ENCODE measurements at places on chromosomes 4 and X.

GRCh38 chr4:38344929-38345328, 319.1 kb upstream of the KLF3 start:
- DNase-seq, result no peak

- DNase-seq, result no peak
Observed at GRCh38 chr4:105851196-105851595, 44.1 kb upstream of the NPNT start.

- DNase-seq, result no peak
Observed at GRCh38 chr4:27692868-27693634, 832.4 kb downstream of the STIM2 start.

DNA sequence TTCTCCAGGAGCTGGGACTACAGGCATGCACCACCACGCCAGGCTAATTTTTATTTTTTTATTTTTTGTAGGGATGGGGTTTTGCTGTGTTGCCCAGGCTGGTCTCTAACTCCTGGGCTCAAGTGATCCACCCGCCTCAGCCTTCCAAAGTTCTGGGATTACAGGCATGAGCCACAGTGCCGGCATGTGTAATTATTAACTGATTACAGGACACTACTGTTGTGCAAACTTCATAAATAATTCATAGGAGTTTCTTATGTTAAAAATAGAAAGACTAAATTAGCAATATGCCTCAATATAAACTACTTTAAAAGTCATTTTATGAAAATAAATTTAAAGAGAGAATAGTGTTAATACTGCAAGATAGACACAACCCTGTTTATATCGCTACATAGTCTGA, 221.9 kb downstream of the SNCA start:
- no peak for DNase-seq

DNA sequence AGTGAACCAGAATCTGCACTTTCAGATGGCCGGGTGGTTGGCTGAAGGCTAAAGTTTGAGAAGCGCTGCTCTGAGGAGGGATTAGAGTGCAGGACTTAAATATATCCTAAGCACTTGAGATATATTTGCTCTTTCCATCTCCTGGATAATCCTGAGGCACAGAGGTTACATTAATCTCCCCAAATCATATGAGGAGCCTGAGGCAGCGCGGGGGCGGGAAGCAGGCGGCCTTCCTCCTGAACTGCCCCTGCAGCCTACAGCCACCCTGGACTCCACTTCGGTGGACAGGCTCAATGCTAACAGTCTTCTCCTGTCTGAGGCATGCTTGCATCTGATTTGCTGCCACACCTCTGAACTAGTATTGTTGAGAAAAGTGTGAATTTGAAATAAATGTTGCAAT, 72.5 kb downstream of the AFAP1 start:
- DNase-seq, result no peak

- no peak for DNase-seq
Observed at GRCh38 chr4:182705389-182705788, 211.8 kb downstream of the DCTD start.

- DNase-seq, result no peak
Observed at GRCh38 chr4:153019906-153020305, 83.8 kb downstream of the FHDC1 start.

- no peak for DNase-seq
Observed at GRCh38 chr4:135201081-135201480, 999.5 kb upstream of the PABPC4L start.

- no peak for DNase-seq
Observed at GRCh38 chrX:39875834-39876628, 221.7 kb downstream of the BCOR start.

GRCh38 chr4:155659176-155659575, 7.5 kb upstream of the GUCY1A1 start:
- no peak for DNase-seq

DNA sequence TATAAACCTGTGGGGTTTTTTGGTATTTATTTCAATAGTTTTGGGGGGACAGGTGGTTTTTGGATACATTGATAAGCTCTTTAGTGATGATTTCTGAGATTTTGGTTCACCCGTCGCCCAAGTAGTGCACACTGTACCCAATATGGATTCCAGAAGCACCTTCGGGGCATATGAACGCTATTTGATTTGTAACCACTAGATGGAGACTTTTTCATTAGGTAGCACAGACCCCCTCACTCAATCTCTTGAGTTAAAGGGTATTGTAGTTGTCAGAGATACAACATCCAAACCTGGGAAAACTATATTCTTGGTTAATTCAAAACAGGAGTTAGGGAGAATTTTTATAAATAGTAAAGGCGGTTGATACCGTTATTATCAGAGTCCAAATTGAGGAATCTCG, 79.8 kb downstream of the SPANXN3 start:
- peak; percentile 9 for DNase-seq

DNA sequence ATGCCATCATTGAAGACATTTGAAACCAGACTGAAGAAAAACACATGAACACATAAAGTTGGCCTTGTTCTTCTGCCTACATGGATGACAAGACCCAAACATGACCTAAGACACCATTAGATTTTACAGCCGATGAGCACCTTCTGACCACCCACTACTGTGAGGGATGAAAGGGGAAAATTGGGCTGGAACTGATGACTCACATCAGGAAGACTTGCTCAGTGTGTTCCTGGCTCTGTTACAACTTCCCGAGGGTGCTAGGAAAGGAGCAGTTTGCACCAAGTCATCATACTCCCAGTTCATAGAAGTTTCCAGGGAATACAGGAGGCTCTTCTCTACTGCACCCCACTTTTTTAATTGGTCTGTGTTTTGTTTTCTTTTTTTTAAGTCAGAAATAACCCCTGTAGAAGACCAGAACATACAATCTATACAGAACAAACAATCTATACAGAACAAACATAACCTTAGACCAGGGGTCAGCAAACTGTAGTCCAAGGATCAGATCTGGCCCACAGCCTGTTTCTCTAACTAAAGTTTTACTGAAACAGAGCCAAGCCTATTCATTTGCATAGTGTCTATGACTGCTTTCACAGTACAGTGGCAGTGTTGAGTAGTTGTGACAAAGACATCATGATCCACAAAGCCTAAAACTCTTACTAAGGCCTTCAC, 25.3 kb downstream of the BTC start:
- no peak for DNase-seq

- no peak for DNase-seq
Observed at GRCh38 chr4:108361446-108361820, 192.7 kb upstream of the LEF1 start.

DNA sequence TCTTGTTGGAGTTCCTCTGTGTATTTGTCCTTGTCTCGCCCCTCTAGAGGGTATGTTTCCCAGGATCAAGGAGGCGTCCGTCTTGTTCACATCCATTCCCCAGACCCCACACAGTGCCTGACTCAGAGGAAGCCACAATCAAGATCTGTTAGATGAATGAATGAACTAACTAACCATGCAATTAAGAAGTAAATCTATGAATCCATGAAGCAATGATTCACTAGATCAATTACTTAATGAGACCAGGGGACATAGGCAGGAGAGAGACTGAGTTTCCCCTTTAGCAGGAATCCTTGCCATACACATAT, 11.9 kb downstream of the BLOC1S4 start:
- DNase-seq, result no peak

DNA sequence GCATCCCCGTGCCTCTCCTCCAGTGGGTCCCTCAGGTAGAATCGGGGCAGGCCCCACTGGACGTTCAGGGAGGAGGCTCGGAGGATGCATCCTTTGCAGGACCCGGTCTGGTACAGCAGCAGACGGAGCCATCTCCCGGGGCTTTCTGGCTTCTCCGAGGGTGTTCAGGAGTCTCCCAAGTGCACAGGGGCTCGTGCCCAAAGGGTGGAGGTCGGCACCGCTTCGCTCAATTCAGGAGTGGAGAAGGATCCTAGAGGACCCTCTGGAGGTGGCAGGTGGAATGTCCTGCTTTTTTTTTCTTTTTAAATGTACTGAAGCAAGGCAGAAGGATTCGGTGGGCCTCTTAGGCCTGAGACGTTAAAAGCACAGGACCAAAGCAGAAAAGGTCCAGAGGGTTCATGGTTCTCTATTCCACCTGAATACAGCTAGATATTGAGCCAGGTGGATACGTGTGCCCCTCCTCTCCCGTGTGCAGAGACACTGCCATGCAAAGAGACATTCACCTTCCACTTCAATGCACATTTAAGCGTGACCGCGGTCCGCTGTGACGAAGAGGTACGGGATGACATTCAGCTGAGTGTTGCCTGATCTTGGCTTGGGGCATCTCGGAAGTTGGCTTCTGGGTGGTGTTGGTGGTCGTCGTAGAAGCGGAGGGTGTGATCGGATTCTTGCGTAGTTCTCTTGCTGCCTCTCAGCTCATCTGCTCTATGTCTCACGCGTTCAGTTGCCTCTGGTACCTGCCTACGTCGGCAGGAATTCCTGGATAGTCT, 281.2 kb upstream of the AGTR2 start:
- DNase-seq, result no peak

DNA sequence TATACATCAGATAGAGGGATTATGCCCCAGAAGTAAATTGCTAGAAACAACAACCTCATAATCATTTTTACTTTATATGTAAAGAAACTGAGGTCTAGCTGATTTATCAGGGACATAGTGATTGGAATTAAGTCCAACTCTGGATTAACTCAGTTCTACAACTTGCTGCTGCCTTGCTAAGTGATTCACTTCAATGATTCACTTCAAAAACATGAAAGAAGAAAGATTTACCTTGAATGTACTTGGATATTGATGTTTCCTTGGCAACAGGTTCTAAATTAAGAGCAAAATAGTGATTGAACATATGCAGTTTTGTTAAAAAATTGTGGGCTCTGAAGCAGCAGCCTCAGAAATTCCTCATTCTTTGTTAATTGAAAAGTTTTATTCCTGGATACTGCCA, 99.8 kb upstream of the H2AZ1 start:
- DNase-seq, result no peak

- no peak for DNase-seq
Observed at GRCh38 chr4:68267433-68267944, 22.0 kb upstream of the TMPRSS11B start.

GRCh38 chrX:155127940-155128339, 56.6 kb downstream of the BRCC3 start:
- DNase-seq, result no peak

DNA sequence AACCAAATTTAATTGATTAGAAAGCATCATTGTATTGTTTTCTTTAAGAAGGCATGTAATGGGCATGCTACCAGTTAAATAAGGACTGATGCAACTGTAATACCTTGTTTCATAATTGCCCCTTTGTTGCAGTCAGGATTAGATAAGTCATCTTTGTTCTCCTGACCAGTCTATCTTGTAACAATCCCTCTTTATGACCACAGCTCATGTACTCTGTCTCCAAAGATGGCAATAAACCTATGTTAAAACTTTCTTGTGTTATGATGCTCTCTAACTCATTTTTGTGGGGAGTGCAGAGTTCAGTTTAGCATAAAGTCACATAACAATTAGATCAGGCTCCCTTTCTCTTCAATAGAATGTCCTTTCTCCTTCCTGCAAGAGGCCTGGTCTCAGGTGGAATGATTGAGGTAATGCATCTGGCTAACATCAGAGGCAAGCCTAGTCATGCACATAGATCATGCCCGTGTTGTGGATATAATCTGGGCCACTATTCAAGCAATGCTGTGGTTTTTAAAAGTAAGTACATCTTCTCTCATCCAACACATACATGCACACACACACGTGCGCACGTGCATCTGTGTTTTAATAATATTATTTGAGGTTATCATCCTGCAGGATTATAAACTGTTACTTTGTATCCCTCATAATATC, 45.6 kb downstream of the TMEM154 start:
- DNase-seq, result peak; percentile 52

DNA sequence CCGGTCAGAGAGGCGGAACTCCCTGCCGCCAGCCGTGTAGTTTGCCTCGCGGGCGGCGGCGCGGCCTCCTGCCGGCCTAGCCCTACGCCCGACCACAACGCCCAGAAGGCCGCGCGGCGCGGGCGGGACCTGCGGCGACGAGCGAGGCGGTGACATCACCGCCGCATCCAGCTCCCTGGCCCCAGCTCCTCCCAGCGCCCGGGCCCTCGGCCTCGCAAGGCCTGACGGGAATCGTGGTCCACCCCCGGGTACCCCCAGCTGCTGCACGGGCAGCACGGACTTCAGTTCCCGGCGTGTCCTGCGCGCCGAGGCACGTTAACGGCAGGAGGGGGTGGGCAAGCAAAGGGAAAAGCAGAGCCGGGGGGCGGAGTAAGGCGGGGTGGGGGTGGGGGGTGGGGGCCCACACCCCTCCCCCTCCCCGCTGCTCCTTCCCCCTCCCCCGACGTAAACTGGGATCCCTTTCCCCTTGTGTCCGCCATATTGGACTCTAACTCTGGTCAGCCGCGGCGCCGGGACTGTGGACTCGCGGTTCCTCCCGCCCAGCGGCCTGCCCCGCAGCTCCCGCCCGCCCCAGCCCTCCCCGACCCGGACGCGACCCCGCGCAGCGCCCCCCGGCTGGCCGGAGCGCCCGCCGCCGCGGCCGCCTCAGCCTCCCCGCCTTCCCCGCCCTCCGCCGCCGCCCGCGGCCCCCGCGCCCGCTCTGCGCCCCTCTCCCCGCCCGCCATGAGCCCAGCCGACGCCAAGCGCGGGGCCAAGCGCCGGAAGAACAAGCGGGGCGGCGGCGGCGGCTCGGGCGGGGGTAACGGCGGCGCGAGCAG, at the start of gene FAM193A:
FAM193A (plus strand) TSS at position 455 of the 818 bp plus-strand sequence; CDS start at position 724, 269 bp downstream.
- peak; percentile 99 for DNase-seq

- no peak for DNase-seq
Observed at GRCh38 chr4:161948026-161948770, 215.6 kb downstream of the FSTL5 start.

- no peak for DNase-seq
Observed at GRCh38 chrX:614136-614535, 16.5 kb upstream of the SHOX start.

- DNase-seq, result peak; percentile 77
Observed at GRCh38 chrX:107718156-107718621, 57.4 kb downstream of the TSC22D3 start.

GRCh38 chr4:187236209-187236890, 512.7 kb upstream of the FAT1 start:
- no peak for DNase-seq

DNA sequence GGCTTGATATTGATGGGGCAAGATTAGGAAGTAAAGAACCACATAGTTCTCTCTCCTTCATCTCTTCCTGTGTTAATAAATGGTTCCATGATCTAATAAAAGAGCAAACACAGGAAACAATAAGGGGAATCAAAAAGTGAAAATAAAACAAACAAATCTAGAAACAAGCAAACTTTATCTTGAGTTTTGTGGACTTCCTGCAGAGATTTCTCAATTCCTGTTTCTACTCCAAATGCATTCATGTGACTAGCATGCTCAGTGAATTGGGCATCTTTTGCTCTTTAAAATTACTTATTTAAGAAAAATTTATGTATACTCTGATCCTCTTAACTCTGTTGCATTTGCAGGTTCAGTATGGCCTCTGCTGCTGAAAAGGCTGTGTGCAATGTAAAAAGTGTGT, 682.0 kb downstream of the KCTD8 start:
- no peak for DNase-seq

GRCh38 chrX:56744996-56745395, 16.0 kb downstream of the NBDY start:
- DNase-seq, result peak; percentile 58

DNA sequence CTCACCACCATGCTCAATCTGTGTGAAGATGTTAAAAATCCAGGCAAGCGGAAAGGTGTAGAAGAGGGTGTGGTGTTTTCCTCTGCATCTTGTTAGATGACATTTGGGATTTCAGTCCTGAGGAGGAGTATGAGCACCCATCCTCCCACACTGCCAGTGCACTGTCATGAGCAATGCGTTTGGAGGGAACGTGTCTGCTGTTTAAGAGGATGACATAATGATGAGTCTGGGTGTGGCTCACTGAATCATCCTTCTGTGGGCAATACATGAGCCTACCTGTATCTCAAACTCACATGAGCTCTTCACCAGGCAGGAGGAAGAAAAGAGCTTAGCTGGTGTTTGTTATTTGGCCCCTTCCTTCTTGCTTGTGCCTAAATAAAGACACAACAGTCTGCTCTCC, 67.9 kb upstream of the ARX start:
- DNase-seq, result no peak
